ENCODE measurements at places on chromosomes 7 and 10.

DNA sequence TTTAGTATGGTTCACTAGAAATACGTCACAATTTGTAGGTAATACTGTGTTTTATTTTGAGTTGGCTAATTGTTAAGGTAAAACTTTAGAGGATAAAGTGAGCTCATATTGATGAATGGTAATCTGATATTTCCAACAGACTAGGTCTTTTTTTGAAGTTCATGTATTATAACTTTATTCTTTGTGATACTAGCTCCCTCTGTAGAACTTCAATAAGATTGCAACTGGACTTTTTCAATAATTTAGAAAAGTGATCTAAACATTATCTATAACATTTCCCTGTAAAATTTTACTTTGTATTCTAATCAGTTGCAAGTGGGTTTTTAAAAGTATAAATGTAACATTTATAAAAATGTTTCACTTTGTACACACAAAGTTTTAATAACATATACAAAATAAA, 83.5 kb downstream of the ADK start:
- DNase-seq = no peak

DNA sequence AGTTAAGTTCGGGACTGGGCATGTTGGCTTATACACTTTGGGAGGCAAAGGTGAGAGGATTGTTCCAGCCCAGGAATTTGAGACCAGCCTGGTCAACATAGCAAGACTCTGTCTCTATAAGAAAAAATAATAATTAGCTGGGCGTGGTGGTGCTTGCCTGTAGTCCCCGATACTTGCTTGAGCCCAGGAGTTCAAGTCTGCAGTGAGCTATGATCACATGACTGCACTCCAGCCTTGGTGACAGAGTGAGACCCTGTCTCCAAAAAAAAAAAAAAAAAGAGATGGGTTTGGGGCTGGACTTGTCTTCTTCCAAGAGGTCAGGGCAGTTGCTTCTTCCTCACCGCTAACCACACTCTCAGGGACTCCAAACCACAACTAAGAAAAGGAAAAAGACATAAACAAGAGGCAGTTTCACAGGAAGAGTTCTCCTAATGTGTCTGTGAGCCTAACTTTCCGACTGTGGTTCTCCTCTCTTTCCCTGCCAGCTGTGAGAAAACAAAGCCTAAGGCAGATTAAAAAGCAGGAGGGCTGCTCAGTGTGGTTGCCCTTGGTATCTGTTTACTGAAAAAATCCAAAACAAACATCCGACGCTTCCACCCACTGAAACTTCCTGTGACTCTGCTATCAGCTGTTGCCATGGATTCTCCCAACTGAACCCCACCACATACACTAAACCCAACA, 2.4 kb upstream of the SERPINE1 start:
- DNase-seq = no peak

- DNase-seq = no peak
These were observed 354.1 kb upstream of the SEMA3A start for GRCh38 chr7:84548366-84549365.

DNA sequence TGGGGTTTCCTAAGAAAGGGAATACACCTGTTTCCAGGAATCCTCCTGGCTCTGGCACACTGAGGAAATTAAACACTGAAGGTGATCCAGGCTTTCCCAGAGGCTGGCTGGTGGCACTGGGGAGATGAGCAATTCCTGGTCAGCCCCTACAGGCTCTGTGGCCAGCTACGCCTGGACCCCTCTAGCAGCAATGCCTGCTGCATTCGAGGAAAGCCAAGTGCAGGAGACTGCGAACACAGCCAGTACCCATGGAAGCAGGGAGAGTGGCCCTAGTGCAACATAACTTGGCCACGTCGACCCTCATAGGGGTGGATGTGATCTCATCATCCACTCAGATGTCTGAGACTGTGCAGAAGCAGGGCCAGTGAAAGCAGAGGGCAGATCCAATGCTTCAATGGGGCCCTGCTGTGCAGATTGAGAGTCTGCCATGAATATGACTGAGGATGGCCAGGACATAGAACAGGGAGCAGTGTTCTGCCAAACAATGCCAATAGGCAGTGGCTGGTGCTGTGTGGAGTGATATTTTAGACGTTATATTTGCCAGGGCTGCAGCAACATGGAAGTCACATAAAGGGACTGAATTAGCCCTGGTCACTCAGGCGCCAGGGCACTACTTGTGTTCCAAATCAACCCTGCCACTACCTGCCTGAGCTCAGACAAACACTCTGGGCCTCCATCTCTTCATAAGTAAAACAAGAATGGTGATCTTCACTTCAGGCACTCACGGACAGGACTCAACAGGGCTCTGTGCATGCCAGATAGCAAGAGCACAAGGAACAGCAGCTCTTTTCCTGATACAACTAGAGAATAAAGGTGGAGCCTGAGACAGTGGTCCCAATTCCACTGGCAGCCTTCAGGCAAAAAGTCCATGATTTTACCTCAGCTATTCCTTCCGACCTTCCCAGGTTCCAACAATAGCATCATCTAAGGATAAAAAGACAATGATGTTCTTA, 2.4 kb downstream of the ZNF488 start:
- peak; percentile 11 for DNase-seq

DNA sequence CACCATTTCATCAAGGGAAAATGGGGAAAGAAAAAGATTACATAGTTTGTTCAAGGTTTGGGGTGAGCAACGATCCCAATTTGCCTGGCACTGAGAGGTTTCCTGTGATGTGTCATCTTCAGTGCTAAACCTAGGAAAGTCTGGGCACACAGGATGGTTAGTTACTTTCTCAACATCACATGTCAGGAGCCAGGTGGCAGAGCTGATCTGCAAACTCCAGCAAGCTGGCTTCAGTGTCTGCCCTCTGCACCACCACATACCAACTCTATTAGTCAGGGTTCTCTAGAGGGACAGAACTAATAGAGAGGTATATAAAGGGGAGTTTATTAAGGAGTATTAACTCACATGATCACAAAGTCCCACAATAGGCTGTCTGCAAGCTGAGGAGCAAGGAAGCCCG, 11.3 kb downstream of the ADAM12 start:
- no peak for DNase-seq

DNA sequence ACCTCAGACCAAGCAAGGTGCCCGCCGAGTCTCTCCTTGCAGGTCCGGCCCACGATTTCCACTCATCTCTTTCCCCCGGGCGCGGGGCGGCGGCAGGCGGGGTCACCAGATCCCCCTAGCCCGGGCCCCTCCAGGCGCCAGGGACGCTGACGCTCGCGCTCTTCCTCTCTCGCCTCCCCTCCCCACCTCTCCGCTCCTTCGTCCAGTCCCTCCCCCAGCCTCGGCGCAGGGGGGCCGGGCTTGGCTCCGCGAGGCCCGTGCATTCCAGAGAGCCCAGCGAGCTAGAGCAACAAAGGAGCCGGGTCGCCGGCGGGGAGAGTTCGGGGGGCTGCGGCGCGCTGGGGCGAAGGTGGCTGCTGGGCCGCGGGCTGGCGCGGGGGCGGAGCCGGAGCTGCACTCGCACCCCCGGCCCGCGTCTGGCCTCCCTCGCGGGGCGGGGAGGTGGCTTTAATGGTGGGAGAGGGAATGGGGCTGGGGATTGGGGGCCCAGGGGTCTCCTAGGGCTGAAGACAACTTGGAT, at the start of gene SMO:
Gene SMO (plus strand): TSS at position 262 of the 520 bp plus-strand sequence. CDS start 519 bp downstream, outside the sequence.
- peak; percentile 37 for DNase-seq

DNA sequence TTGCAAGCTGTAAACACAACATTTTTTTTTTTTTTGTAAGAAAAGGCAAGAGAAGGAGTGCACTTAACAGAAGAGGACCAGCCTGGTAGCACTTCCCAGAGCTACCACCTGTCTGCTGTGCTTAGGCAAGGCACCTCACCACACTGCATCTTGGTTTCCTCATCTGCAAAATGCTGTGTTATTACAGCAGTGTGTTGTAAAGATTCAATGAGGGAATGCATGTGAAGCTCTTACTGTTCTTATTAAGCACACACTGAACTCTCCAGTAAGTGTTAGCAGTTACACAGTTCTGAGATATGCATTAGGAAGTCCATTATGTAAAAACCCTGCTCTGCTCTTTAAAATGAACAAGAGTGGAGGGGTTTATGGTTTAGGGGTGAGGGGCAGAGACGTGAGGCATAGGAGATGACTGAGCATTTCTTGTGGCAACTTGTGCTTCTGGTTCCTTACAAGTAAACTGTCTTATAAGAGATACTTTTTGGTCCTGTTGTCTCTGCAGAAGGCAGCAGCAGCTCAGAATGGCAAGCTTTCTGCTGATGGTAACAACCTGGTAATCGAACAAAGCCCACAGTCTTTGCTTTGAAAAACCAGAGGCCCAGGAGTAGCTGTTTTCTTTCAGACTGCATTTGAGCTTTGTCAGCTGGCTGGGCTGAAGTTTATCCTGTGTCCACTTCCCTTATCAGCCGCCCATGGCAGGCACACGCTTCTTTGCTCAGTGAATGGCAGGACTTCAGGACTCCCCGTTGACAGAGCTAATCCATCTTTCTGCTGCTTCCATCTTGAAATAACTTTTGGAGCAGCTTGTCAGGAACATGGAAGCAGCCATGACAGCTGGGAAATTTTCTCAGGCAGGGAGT, 98.8 kb upstream of the BMPER start:
- DNase-seq = no peak

GRCh38 chr10:35843524-35844181, 201.6 kb upstream of the FZD8 start:
- no peak for DNase-seq

DNA sequence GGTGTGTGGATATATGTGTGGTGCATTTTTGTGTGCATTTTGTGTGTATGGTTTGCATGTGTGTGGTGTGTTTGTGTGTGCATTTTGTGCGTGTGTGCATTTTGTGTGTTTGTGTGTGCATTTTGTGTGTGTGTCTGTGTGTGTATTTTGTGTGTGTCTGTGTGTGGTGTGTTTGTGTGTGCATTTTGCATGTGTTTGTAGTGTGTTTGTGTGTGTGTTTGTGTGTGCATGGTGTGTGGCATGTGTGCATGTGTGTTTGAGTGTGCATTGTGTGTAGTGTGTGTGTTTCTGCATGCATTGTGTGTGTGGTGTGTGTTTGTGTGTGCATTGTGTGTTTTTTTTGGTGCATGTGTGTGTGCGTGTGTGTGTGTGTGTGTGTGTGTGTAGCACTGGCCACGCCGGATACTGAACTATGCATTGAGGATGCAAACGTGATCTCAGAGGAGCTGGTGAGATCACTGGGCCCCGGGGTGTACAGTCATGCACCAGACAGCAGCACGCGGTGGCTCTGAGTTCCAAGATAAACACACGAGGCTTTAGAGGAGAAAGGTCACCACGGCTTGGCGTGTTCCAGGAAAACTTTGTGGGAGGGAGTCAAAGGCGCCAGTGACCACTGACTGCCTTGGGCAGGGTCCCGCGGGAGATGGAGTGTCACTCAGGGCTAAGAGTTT, 106.6 kb upstream of the SHH start:
- no peak for DNase-seq

DNA sequence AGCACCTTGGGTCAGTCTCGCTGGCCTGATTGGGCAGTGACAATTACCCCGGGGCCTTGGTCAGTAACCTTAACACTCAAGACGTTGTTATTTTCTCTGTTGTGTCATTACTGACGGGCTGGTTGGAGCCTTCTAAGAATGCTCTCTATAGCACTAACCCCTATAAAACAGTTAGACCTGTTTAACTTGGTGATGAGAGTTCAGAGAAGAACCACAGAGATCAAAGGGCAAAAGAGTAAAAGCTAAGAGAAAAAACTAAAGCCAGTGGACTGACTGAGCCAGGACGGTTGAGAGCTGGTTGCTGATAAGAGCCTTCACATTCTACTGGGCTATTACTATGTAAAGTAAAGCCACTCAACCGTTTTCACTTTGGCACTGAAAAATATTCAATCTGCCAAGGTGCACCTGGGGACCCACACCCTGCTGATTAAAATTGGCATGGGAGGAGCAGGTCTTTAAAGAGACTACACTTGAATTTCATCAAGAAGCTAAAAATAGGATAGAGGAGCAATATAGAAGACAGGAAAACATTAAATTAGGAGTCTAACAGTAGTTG, 13.6 kb upstream of the ITGB1 start:
- DNase-seq = no peak

DNA sequence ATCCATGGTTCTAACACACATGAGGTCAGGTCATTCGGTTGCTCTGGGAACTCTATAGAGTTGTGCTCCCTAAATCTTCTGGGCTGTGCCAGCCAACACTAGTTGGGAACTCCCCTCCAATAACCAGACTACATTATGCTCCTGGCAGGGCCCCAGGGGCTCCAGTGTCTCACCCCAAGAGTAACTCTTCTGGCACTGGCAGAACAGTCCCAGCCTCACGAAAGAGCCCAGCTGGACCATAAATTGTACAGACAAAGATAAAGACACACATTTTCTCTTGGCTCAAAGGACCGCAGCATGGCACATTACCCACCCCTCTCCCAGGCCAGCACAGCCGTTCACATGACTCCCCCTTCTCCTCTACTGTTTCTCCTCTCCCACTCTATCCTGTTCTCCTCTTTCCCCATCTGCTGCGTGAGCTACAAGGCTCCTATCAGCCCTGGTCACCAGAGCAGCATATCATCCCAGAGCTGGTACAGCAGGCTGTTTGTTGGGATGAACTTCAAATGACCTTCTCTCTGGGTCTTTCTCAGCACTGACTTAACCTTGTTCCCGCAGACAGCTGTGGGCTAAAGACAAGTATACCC, 230.6 kb downstream of the PLXNA4 start:
- DNase-seq = no peak

DNA sequence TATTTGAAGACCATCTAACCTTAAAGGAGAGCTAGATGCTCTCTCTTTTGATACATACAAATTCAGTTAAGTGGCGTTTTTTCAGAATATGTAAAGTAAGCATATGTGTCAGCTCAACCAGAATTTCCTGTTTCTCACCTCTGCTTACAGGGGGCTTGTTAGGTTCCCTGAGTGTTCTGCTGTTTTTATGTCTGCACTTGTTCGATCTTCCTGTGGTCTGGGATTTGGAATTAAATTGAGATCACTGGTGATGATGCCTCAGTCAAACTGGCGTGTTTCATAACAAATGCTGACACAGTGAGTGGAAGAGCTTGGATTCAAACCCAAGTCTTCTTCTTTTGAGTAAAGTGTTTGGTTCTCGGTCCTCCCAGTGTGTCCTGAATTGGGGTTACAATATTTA, 348.3 kb upstream of the AKR1E2 start:
- no peak for DNase-seq

GRCh38 chr7:100156331-100157068, 2.0 kb downstream of the TRAPPC14 start:
- DNase-seq = no peak
